ENCODE measurements at places on chromosomes 4 and X. TPM values are rescaled to one million over a fixed set of nuclear protein-coding genes. Genes with fewer than 3 reads are reported as not detected.

- no peaks in the 10 kb centered on the region for H3K4me1 ChIP-seq
- no peak overlapping the region for H3K27ac ChIP-seq
- DNase-seq = no peak
- no peaks in the 10 kb centered on the region for H3K36me3 ChIP-seq
These were observed 217.9 kb upstream of the MAB21L2 start for GRCh38 chr4:150363721-150364688.

Gene SMIM10L2A
- total RNA-seq = 0.62 TPM

DNA sequence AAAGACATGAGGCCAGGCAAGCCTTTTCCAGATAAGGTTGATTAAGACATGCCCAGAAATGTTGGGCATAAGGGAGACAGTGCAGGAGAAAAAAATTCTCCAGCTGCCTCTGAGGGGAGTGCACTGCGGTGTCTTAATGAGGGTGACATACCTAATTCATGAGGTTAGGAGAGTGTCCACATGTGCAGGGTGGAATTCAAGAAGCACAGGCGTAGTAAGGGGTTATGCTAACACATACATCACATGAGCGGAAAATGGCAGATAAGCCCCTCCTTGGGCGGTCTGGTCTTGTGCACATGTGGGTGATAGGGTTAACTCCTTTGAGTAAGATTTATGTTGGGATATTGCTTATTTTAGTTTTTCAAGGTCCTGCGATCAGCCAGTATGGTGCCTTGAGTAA, 122.4 kb downstream of the PHKA2 start:
- H3K27ac ChIP-seq = no peak overlapping the region
- H3K4me3 ChIP-seq = no peak overlapping the region
- no peaks in the 10 kb centered on the region for H3K4me1 ChIP-seq
- H3K27me3 ChIP-seq = no peaks in the 10 kb centered on the region
- H3K36me3 ChIP-seq = no peaks in the 10 kb centered on the region

GRCh38 chr4:19158107-19158809, 1093.4 kb upstream of the SLIT2 start:
- H3K27ac ChIP-seq = no peak overlapping the region
- no peak for DNase-seq
- H3K4me1 ChIP-seq = no peaks in the 10 kb centered on the region
- no peaks in the 10 kb centered on the region for H3K27me3 ChIP-seq
- no peak overlapping the region for H3K4me3 ChIP-seq
- H3K36me3 ChIP-seq = no peaks in the 10 kb centered on the region

DNA sequence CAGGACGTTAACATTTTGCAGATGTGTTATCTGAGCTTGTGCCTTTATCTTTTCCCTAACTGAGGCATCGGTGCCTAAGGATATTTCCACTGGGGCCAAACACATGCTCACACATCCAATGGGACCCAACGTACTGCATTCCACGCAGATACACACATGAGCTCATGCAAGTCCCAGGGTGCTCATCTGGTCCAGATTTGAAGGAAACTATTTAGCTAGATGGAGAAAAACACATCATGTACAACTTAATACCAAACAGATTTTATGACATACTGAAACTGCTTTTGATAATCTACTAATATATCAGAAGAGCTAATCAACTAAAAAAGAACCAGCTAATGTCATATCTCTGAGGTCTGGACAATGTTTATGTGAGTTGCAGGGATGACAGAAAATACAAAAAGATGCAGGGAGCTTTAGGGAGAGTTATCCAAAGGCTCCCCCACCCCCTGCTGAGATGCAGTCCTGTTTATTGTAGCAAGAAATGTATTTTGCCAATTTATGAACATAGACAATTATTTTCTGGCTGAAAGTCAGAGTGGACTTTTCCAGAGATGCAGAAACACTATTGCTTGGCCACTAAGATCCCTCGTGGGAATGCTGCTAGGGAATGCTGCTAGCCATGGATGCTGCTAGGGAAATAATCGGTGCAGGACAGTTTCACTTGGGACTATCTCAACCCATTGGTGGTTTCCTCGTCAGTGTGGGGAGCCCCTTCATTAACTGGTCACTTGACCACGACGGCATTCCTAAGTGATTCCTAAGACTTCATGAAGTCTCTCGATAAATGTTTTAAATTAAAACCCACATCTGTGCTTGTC, 172.8 kb downstream of the SMIM20 start:
- no peak for DNase-seq

DNA sequence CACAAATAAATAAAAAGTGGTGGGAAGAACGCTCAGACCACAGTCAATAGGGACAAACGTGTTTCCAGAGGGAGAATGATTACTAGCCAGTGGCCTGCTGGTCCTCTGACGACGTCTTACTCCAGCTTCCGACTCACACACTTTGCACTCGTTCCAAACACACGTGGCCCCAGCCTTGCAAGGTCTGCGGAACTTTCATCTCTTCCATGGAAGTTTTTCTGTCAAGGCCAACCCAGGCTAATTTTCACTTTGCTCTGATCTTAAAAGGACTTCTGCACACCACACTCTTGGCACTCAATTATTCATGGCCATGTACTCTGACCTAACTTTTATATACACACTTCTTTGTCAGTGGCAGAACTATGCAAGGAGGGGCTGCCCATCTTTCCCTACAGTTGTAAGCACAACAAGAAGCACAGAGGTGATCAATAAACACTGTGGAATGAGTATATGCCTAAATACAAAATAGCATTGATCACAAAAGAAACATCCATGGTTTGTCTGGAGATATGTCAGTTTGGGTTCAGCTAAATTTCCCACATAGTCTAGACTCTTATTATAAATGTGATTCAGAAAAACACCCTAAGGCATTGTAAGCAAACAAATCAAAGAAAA, 69.4 kb downstream of the STX18 start:
- DNase-seq = no peak
- H3K27me3 ChIP-seq = no peaks in the 10 kb centered on the region
- no peak overlapping the region for H3K4me3 ChIP-seq
- H3K27ac ChIP-seq = no peak overlapping the region
- peaks cover 4% of the 10 kb centered on the region for H3K36me3 ChIP-seq

- no peak for DNase-seq
- no peaks in the 10 kb centered on the region for H3K27me3 ChIP-seq
- no peak overlapping the region for H3K27ac ChIP-seq
- no peaks in the 10 kb centered on the region for H3K4me1 ChIP-seq
- no peaks in the 10 kb centered on the region for H3K36me3 ChIP-seq
These were observed 132.6 kb downstream of the IL15 start for GRCh38 chr4:141768954-141769353.

Gene SMIM31
- total RNA-seq = not detected

- DNase-seq = no peak
- H3K36me3 ChIP-seq = peaks cover 3% of the 10 kb centered on the region
- H3K27ac ChIP-seq = peak overlapping the region; percentile 90
- no peaks in the 10 kb centered on the region for H3K27me3 ChIP-seq
- H3K4me3 ChIP-seq = peak overlapping the region; percentile 82
These were observed 2.4 kb downstream of the OTUD4 start for GRCh38 chr4:145177906-145178538.

Gene DIPK2B
- total RNA-seq = not detected

DNA sequence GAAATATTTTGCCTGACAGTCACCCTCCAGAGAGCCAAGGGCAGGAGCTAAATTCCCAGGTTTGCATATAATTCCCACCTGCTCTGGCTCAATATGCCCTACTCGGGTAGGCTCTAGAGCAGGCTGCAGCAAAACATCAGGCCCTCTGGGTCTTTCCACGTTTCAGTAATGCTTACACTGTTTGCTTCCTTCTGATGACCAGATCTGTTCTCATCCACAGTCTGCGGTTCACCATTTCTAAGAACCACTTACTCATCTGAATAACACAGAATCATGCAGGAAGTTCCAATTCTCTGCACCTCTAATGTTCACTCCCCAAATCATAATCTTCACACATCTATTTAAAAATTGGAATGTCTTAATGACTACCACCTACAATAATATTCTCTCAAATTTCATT, 141.4 kb downstream of the PPP3CA start:
- no peak overlapping the region for H3K27ac ChIP-seq
- no peak overlapping the region for H3K4me3 ChIP-seq
- H3K4me1 ChIP-seq = peaks cover 22% of the 10 kb centered on the region
- DNase-seq = peak; percentile 20
- no peaks in the 10 kb centered on the region for H3K27me3 ChIP-seq

DNA sequence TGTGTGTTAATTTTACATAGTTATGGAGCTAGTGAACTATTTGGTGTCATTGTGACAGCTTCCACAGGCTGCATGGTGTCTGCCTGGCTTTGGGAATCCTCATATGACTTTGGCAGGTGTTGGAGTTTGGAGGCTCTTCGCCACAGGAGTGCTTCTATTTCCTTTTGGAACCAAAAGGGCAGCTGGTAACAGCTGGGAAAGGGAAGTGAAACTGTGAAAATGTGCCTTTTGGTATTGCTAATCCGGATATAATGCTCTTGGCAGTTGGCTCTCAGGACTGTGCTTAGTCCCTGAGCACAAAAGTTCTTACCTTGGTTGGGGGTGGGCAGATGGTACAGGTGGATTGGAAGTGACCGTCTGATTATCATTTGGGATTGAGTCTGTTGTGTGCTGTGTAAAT, 18.1 kb downstream of the OFD1 start:
- no peak overlapping the region for H3K4me3 ChIP-seq
- no peak overlapping the region for H3K27ac ChIP-seq
- no peak for DNase-seq

Gene RAI2
- 0.64 TPM for total RNA-seq

Gene LSM6
- 99.6 TPM for total RNA-seq

DNA sequence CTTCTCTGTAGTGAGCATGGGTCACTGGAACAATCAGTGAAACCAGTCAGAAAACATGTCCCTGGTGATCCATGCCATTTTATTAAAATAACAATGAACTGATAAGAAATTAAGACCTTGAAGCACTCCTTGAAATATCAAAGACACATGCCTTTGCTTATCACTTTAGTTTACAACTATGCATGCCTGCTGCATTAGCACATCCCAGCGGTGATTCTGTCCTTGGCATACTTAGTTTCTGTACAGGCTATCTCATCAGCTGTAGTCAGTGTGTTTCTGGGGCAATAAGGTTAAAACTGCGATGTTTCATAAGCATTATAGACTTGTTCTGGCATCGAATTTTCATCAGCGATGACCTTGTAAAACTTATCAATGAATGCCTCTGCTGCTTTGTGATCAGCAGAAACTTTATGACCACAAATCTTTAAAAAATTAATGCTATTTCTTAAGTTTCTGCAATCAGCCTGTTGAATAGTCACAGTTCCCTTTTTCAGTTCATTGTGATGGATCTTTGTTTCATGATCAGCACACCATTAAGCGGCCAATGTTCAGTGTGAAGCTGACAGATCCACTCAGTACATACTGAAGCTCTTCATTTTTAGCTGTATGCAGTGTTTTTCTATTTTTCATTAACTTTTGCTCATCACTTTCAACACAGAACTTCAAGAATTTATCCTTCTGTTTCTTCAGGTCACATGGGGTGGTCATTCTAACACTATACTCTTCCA, 150.5 kb downstream of the RNF150 start:
- H3K36me3 ChIP-seq = no peaks in the 10 kb centered on the region
- H3K4me1 ChIP-seq = no peaks in the 10 kb centered on the region
- H3K27ac ChIP-seq = no peak overlapping the region
- DNase-seq = no peak
- H3K27me3 ChIP-seq = no peaks in the 10 kb centered on the region

DNA sequence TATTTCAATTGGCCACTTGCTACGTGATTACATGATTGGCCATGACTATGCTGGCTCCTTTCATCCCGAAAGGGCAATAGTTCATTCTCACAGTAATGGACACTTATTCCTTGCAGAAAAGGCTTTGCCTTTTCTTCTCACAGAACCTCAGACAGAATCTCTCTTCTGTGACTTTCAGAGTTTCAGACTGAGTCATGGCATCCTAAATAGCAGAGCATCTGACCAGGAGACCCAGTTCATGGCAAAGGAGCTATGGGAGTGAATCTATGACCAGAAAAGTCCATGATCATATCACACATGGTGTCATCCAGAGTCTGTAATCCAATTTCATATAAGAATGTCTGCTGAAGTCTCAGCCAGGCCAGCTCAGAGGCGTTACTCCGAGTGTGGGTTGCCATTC, 263.3 kb upstream of the CLNK start:
- no peaks in the 10 kb centered on the region for H3K4me1 ChIP-seq
- H3K4me3 ChIP-seq = no peak overlapping the region
- no peaks in the 10 kb centered on the region for H3K27me3 ChIP-seq
- no peaks in the 10 kb centered on the region for H3K36me3 ChIP-seq

DNA sequence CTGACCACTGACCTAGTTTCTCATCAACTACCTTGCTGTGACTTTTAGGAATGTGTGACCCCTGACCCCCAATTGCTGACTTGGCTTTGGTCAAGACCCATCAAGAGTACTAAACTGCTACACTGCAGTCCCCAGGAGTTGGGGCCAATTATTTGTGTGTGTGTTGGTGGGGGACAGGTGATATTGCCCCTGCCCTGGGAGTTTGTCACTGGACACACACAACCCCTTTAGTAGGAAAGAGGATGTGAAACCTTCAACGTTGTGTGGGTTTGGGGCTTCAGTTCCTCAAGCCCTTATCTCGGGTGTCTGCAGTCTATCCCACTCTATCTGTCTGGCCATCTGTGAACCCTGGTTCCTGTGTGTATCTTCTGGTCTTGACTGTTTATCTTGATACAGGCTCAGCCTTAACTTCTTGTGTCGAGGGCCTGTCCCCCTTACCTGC, 6.5 kb downstream of the SASH3 start:
- peak overlapping the region; percentile 41 for H3K4me3 ChIP-seq
- no peaks in the 10 kb centered on the region for H3K27me3 ChIP-seq
- DNase-seq = no peak
- H3K4me1 ChIP-seq = peaks cover 52% of the 10 kb centered on the region

GRCh38 chr4:22552812-22553211, 36.9 kb upstream of the ADGRA3 start:
- H3K27ac ChIP-seq = no peak overlapping the region
- H3K27me3 ChIP-seq = no peaks in the 10 kb centered on the region
- no peaks in the 10 kb centered on the region for H3K4me1 ChIP-seq
- no peaks in the 10 kb centered on the region for H3K36me3 ChIP-seq
- H3K4me3 ChIP-seq = no peak overlapping the region

DNA sequence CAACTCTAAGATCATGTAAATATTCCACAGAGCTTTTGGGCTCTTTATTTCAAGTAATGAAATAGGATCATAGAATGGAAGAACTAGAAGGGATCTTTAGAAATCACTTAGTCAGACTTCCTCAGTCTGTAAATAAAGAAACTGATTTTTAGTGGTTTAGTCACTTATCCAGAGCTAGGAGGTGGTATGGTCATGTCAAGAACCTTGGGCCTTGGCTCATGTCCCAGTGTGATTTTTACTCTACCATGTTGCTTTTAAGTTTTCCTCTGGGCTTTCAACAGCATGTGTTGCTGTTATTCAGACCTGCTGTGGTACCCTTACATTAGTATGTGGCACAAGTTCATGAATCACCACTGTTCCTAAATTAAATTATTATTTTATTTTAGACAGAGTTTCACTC, 184.9 kb downstream of the FRAS1 start:
- H3K36me3 ChIP-seq = no peaks in the 10 kb centered on the region
- DNase-seq = no peak
- H3K27me3 ChIP-seq = no peaks in the 10 kb centered on the region
- no peaks in the 10 kb centered on the region for H3K4me1 ChIP-seq
- no peak overlapping the region for H3K4me3 ChIP-seq
- no peak overlapping the region for H3K27ac ChIP-seq

Measured in CD8-positive, alpha-beta memory T cell (primary cell).